SK-N-SH (cell line): ENCODE measurements at places on chromosomes 2 and 18. TPM values are rescaled to one million over a fixed set of nuclear protein-coding genes. Genes with fewer than 3 reads are reported as not detected.

DNA sequence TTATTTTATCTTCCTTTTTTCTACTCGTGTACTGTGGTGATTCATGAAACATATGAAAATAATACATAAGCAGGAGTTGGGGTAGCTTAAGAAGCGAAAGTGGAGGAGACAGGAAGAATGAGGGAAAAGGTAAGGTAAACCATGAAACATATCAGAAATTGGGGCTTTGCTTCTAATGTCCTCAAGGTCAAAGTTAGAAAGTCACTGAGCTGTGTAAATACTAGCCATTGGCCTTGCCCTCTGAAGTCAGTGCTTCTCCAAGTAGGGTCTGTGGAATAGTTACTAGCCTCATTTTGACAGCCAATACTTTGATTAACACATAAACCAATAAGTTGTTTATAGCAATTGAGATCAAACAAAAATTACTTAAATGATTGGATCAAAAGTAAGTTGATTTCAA, 117.2 kb downstream of the MAP4K4 start:
- H3K27me3 ChIP-seq: no peaks in the 10 kb centered on the region
- H3K4me3 ChIP-seq: no peak overlapping the region
- no peak for DNase-seq
- H3K27ac ChIP-seq: no peak overlapping the region
- peaks cover 38% of the 10 kb centered on the region for H3K4me1 ChIP-seq
- no peaks in the 10 kb centered on the region for H3K36me3 ChIP-seq

DNA sequence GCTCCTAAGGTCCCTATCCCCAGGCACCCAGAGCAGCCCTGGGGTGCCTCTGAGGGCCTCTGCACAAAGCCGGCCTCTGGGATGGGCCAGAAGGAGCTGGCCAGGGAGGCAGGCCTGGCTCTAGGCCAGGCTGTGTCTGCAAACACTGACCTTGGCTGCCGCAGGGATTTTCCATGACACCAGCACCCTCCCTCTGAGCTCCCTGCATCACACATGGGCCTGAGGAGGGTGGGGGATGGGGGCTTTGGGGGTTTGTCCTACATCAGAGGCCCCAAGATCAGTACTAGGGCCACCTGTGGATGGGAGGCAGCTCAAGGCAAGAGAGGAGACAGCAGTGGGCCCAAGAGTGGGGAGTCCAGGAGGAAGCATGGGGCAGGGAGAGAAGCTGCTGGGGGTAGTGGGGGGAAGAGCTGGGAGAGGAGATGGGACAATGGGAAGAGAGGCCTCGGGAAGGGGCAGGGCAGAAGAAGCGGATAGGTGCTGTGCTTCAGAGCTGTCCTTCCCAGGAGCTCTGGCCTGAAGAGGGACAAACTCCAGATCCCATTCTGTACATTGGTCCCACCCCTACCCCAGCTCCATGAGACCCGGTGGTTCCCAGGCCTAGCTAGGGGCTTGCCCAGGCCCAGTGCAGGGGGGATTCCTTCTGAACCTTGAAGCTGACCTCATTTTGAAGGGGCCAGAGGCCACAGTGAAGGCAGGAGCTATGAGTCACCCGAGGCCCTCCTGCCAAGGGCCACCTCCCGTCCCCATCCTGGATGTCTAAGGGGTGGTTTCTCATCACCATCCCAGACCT, 28.0 kb downstream of the KCNK3 start:
- no peaks in the 10 kb centered on the region for H3K27me3 ChIP-seq
- DNase-seq: peak; percentile 92
- peaks cover 62% of the 10 kb centered on the region; the same call in 1 of the 2 replicates for H3K4me1 ChIP-seq
- H3K36me3 ChIP-seq: no peaks in the 10 kb centered on the region

DNA sequence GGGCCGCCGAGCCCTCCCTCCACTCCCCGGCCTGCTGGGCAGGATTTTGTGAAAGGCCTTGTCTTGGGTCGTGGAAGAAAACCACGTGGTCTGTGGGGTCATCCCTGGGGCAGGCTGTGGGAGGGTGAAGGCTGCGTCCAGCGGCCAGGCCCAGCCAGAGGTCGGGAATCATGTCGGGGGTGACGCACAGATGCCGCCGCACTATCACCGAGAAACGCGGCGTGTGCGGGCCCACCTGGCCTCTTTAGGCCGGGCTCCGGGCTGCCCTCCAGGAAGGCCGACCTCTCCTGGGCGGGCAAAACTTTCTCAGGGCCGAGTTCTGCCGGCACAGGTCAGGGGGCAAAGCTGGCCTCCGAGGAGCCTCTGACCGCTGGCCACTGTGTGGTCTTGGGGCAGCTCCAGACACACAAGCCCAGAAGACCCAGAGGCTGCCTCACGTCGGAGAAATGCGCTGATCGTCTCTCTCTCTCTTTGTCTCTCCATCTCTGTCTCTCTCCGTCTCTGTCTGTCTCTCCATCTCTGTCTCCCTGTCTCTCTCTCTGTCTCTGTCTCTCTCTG, 28.4 kb downstream of the NFATC1 start:
- H3K4me1 ChIP-seq: no peaks in the 10 kb centered on the region
- DNase-seq: no peak
- peaks cover 94% of the 10 kb centered on the region for H3K27me3 ChIP-seq
- no peak overlapping the region for H3K4me3 ChIP-seq

DNA sequence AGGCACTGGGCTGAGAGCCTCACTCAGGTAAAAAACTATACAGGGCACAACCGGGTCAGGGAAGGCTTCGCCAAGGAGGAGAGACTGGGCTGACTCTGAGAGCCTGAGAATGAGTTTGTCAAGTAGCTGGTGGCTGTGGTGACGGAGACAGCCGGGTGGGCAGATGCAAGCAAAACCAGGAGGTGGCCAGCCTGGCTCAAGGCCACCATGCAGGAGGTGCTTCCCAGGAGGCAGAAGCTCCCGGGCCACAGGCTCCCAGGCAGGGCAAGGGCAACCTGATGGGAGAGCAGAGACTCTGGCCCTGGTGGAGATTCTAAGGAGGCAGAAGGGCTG, 2.9 kb upstream of the INHBB start:
- no peak overlapping the region for H3K27ac ChIP-seq
- DNase-seq: no peak
- no peaks in the 10 kb centered on the region for H3K36me3 ChIP-seq
- H3K4me1 ChIP-seq: peaks cover 14% of the 10 kb centered on the region; the same call in 1 of the 2 replicates

IL18R1 gene
- polyA plus RNA-seq: 0.11 TPM in 1 of 2 replicates, not detected in the other

TPO gene
- not detected in 2 replicates for polyA plus RNA-seq

IL1B gene
- polyA plus RNA-seq: 0.25 and 0.60 TPM in 2 replicates

DNA sequence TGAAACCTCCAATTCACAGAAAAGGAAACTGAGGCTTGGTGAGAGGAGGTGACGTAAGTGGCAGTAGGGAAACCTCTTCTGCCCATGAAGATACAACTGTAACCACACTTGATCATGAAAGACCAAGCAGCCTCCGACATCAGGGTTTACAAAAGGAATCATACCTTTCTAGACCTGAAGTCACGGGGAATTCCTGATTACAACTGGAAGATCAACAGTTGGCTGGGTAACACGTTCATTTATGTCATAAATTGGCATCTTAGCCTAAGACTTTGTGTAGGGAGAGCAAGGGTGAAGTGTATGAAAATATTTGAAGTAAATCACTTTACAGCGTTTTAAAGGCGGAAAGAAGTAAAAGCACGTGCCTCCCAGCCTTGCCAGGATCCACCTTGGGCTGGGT, 922 bp downstream of the HS1BP3 start:
- H3K4me3 ChIP-seq: peak overlapping the region; percentile 76
- peaks cover 18% of the 10 kb centered on the region; the same call in 1 of the 2 replicates for H3K4me1 ChIP-seq
- H3K27ac ChIP-seq: no peak overlapping the region
- H3K36me3 ChIP-seq: no peaks in the 10 kb centered on the region
- peaks cover 7% of the 10 kb centered on the region; the same call in 1 of the 2 replicates for H3K27me3 ChIP-seq

ERBB4 gene
- 0.05 TPM in 2 replicates for polyA plus RNA-seq

DNA sequence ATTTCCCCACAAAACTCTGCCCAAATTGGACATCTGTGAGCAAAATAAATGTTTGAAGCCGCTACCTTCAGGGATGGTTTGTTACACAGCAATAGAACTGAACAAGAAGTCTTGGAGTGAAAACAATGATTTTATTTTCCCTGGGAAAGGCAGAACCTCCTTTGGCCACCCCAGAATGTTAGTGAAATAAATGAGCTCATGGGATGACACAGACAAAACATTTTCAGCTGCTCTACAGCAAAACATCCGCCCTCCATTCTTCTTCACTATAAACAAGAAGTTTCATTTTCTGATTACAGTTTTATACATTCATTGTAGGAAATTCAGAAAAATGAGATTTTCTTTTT, 4.3 kb upstream of the EFHD1 start:
- DNase-seq: no peak
- no peaks in the 10 kb centered on the region; the same call in 1 of the 2 replicates for H3K4me1 ChIP-seq
- H3K36me3 ChIP-seq: no peaks in the 10 kb centered on the region
- H3K27me3 ChIP-seq: peaks cover 40% of the 10 kb centered on the region

GRCh38 chr2:152542995-152543481, 174.2 kb downstream of the PRPF40A start:
- peak; percentile 14 for DNase-seq
- no peaks in the 10 kb centered on the region for H3K36me3 ChIP-seq
- H3K27ac ChIP-seq: peak overlapping the region; percentile 83
- H3K4me3 ChIP-seq: no peak overlapping the region
- peaks cover 13% of the 10 kb centered on the region for H3K4me1 ChIP-seq

PCARE gene
- polyA plus RNA-seq: not detected in 2 replicates

DNA sequence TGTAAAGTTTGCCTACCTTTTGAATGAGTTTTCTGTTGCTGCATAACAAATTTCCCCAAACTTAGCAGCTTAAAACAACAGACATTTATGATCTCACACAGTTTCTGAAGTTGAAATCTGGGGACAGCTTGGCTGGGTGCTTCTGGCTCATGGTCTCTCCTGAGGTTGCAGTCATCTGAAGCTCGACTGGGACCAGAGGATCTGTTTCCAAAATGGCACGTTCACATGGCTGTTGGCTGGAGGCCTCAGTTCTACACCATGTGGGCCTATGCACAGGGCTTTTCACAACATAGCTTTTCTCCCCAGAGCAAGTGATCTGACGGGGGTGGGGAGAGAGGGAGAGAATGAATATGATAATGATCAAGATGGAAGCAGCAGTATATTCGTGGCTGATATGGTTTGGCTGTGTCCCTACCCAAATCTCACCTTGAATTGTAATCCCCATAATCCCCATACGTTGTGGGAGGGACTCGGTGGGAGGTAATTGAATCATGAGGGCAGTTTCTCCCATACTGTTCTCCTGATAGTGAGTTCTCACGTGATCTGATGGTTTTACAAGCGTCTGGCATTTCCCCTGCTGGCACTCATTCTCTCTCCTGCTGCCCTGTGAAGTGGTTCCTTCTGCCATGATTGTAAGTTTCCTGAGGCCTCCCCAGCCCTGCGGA, 3.5 kb downstream of the RALB start:
- DNase-seq: no peak
- H3K27ac ChIP-seq: no peak overlapping the region
- H3K4me3 ChIP-seq: no peak overlapping the region

GRCh38 chr18:9323750-9324445, 10.7 kb upstream of the TWSG1 start:
- H3K27ac ChIP-seq: no peak overlapping the region
- H3K4me1 ChIP-seq: no peaks in the 10 kb centered on the region
- no peaks in the 10 kb centered on the region for H3K27me3 ChIP-seq
- DNase-seq: no peak
- H3K36me3 ChIP-seq: no peaks in the 10 kb centered on the region
- no peak overlapping the region for H3K4me3 ChIP-seq

GRCh38 chr18:8031496-8031895, 464.4 kb downstream of the PTPRM start:
- H3K4me1 ChIP-seq: peaks cover 20% of the 10 kb centered on the region
- no peak overlapping the region for H3K27ac ChIP-seq
- H3K36me3 ChIP-seq: no peaks in the 10 kb centered on the region
- H3K4me3 ChIP-seq: no peak overlapping the region

- no peak overlapping the region for H3K4me3 ChIP-seq
- H3K36me3 ChIP-seq: no peaks in the 10 kb centered on the region
- no peaks in the 10 kb centered on the region for H3K27me3 ChIP-seq
- DNase-seq: no peak
Observed at GRCh38 chr18:59917422-59917821, 17.6 kb downstream of the PMAIP1 start.

DNA sequence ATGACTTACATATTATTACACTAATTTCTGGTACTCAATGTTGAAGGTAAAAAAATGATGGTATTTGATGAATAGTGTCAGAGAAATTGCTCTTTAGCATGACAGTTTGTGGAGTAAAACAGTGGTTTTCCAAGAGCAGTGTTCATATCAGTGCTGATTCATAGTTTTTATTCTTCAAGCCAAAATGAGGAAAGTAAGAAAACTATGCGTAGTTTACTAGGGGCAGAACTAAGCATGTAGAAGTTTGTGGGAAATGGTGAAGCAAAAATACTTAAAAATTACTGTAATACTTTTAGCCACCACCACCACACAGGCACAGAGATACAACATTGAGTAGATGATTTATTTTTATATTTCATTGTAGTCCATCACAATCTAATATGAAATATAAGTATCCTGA, 137.3 kb downstream of the ZNF804A start:
- no peaks in the 10 kb centered on the region for H3K36me3 ChIP-seq
- no peak overlapping the region for H3K4me3 ChIP-seq
- no peak for DNase-seq
- H3K27ac ChIP-seq: no peak overlapping the region
- no peaks in the 10 kb centered on the region for H3K4me1 ChIP-seq

LYPD6B gene
- polyA plus RNA-seq: 17.0 and 18.2 TPM in 2 replicates

EMILIN2 gene
- polyA plus RNA-seq: 1.4 and 1.6 TPM in 2 replicates

DNA sequence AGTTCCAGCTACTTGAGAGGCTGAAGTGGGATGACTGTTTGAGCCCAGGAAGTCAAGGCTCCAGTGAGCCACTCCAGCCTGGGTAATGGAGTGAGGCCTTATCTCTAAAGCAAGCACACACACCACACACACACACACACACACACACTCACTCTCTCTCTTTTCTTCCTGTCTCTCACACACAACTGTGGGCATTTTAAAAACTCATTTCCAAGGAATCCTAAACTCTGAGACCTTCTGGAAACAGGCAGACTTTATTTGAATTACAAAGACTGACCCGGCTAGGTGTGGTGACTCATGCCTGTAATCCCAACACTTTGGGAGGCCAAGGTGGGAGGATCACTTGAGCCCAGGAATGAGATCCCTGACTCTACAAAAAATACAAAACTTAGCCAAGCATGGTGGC, 21.3 kb downstream of the WDSUB1 start:
- H3K27ac ChIP-seq: no peak overlapping the region
- H3K4me3 ChIP-seq: no peak overlapping the region
- peaks cover 11% of the 10 kb centered on the region for H3K36me3 ChIP-seq
- no peaks in the 10 kb centered on the region for H3K27me3 ChIP-seq
- H3K4me1 ChIP-seq: no peaks in the 10 kb centered on the region

NYAP2 gene
- not detected in 2 replicates for polyA plus RNA-seq

GRCh38 chr2:45823723-45824206, 172.3 kb downstream of the PRKCE start:
- H3K27me3 ChIP-seq: no peaks in the 10 kb centered on the region
- peak overlapping the region; percentile 96 for H3K27ac ChIP-seq
- DNase-seq: peak; percentile 89
- no peak overlapping the region for H3K4me3 ChIP-seq
- H3K4me1 ChIP-seq: peaks cover 43% of the 10 kb centered on the region
- no peaks in the 10 kb centered on the region for H3K36me3 ChIP-seq

- no peak overlapping the region for H3K4me3 ChIP-seq
- H3K4me1 ChIP-seq: no peaks in the 10 kb centered on the region
- DNase-seq: peak; percentile 18
- no peaks in the 10 kb centered on the region for H3K36me3 ChIP-seq
- no peak overlapping the region for H3K27ac ChIP-seq
Observed at GRCh38 chr2:43005975-43006833, 213.8 kb upstream of the HAAO start.

VWC2L gene
- polyA plus RNA-seq: not detected in 2 replicates

ANKAR gene
- polyA plus RNA-seq: 1.6 and 2.1 TPM in 2 replicates

EN1 gene
- not detected in 2 replicates for polyA plus RNA-seq

CCDC85A gene
- polyA plus RNA-seq: 48.7 and 49.9 TPM in 2 replicates

CRYBA2 gene
- polyA plus RNA-seq: not detected in 2 replicates

GRCh38 chr2:188319838-188320237, 28.2 kb downstream of the GULP1 start:
- H3K36me3 ChIP-seq: peaks cover 30% of the 10 kb centered on the region
- no peak overlapping the region for H3K4me3 ChIP-seq
- no peak for DNase-seq
- H3K27me3 ChIP-seq: no peaks in the 10 kb centered on the region
- no peak overlapping the region for H3K27ac ChIP-seq

RASGRP3 gene
- 72.5 and 152 TPM in 2 replicates for polyA plus RNA-seq
